ENCODE measurements at places on chromosomes 2 and 18. TPM values are rescaled to one million over a fixed set of nuclear protein-coding genes. Genes with fewer than 3 reads are reported as not detected.
A peak's percentile ranks its signal among the peaks of the same experiment; 100 is the strongest.

DNA sequence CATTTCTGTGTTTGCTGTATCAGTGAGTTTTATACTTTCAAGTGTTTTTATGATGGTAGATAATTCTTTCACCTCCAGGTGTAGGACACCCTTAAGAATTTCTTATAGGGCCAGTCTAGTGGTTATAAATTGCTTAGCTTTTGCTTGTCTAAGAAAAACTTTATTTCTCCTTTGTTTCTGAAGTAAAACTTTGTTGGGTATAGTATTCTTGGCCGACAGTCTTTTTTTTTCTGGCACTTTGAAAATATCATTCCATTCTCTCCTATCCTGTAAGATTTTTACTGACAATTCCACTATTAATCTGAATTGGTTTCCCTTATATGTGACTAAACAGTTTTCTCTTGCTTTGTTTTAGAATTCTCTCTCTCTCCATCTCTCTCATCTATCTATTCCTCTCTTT, 118.7 kb upstream of the LRRTM4 start:
- DNase-seq, result no peak

GRCh38 chr2:123915380-123915779, 109.7 kb upstream of the CNTNAP5 start:
- DNase-seq, result no peak

DNA sequence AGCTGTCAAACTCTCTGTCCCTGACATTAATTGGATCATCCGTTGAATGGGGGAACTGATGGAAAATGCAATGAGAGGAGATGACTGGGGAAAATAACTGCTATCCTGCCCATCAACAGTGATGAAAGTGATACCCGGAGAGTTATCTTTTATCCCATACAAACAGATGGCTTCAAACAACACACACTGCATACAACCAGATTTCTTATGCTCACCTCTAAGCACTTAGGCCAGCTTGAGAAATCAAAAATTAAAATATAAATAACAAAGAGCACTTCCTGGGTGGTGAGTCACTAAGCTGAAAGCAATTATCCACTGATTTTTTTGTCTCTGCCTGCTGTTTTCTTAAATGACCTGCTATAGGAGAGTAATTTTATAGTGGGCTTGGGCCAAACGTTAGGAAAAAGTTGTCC, 237.6 kb upstream of the RGPD4 start:
- DNase-seq, result no peak

DNA sequence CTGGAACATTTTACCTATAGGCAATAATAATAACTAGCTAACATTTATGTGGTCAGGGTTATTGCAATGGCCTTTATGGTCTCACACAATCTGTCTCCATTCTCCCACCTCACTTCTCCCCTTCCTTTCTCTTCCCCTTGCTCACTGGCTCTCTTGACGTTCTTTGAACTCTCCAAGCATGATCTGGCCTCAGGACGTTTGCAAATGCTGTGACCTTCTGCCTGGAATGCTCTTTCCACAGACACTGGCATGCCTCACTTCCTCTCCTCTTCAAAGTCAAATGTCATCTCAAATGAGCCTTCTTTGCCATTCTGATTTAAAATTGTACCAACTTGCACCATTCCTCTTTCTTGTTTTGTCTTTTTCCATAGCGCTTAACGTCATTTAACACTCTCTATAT, 25.3 kb upstream of the GCG start:
- no peak for DNase-seq

DNA sequence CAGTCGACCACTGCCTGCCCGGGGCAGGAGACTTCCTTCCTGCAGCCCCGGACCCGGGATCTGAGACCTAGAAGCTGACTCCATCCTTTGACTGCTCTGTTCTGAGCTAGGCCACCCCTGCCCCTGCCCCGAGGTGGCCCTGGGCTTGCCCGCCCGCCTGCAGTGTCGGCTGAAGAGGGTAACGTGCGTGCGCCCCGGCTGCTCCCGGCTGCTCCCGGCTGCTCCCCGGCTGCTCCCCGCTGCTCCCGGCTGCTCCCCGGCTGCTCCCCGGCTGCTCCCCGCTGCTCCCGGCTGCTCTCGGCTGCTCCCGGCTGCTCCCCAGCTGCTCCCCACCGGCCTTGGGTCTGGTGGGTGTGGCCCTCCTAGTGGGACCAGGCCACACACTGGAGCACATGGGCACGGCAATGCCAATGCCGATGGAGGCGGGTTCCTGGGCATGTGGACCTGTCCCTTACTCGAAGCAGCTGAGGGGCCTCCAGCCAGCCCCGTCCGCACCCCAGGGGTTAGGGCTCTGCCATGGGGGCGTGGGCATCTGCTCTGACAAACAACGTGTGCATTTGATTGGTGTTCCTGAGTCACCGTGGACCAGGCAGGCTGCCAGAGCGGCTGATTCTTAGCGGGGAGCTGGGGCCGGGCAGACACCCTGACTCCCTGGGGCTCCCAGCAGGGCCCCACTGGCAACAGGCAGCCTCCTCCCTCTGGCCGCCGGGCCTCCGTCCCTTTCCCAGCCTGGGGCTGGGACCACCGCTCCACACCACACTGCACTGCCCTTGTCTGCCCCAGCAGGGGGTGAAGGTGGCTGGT, 2.0 kb upstream of the GAL3ST2 start:
- peak; percentile 35 for DNase-seq

DNA sequence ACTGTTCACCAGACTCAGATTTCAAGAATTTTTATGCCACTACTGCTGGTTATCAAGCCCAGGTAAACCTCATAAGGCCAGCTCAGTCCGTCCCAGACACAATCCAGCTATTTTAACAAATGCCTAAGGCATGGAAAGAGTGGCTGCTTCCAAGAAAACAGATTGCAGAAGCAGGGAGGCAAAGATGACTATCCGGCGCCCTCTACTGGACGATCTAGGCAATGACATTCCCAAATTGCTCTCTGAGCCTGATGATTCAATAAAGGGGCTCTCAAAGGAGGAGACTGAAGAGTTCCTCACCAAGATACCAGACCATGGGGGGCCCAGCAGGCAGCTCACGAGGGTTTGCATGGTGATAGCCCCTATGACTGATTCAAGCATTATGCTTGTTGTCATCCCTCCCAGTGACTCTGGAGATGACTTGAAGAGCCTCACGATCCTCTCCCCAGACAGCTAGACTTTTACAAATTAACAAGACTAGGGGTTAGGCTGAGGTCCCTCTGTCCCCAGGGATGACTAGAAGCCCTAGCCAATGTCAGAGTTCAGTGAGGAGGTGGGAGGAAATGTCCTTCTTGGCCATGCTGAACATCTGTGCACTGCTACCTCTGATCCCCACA, 25.0 kb downstream of the SERPINB8 start:
- peak; percentile 49 for DNase-seq

GRCh38 chr2:154455866-154456265, 242.6 kb upstream of the KCNJ3 start:
- DNase-seq, result no peak

DNA sequence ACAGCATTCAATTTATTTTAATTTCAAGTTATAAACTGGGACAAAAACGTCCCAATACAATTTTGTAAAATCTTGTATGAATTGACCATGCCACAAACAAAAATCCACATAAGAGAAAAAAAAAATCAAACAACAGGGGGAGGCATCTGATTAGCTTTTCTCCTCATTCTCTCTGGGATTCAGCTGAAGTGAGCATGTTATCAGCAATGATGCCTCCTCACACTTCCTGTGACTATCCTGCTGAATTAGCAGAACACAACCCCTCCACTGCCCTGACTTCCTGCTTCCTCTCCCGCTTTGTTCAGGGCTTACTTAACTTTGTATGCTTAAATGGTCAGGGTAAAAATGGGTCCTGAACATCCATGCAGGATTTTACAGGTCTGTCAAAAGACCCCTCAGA, 132.2 kb upstream of the ITGB6 start:
- DNase-seq, result peak; percentile 30

- DNase-seq, result no peak
Measured at GRCh38 chr2:10613263-10613662, 76.5 kb downstream of the NOL10 start.

DNA sequence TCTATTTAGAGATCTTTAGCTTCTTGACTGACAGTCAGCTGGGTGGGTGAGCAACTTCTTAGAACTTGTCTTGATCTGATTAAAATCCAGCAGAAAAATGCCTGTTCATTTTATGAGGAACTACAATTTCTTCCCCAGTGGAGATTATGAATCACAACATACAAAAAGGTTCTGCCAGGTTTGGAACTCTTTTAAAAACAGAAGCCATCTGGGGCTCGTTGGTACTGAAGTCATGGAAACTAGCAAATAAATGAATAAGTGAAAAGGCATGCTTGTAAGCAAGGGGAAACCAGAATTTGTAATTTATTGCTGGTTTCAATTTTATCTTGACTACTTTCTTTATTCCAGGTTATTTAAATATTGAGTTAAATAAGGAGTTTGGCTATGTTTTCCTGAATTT, 767.4 kb downstream of the MBD2 start:
- no peak for DNase-seq

DNA sequence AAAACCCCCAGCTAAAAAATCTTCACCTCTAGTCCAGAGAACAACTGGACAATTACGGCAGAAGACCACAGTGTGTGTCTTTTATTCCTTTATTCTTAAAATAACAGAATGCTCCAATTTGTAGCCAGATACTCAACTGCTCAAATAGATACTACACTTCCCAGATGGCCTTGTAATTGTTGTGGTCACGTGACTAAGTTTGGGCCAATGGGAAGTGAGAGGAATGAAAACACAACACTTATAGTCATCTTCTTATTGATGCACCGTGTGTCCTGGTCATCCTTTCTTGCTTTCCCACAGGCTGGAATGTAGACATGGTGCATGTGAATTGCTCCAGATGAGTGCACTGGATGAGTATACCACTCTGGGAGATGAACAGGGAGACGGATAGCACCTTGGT, 145.1 kb downstream of the CDC42EP3 start:
- DNase-seq, result no peak

GRCh38 chr2:101173707-101174295, 22.6 kb upstream of the TBC1D8 start:
- no peak for DNase-seq

DNA sequence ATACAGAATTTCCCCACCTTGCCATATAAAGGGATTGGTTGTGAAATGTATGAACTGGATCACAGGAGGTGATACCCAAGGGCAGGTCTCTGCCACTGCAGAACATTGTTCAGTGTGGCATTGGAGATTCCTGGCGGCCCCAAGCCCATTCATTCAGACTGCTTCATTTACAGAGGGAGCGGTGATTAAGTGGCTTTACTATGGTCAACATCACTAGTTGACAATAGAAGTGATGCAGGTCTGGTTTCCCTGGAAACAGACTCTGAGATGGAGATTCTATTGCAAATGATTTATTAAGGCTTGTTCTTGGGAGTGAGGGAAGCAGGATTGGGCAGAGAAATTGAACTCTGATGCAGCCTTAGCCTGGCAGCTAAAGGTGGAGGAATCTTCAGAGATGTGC, 62.4 kb downstream of the ZDBF2 start:
- no peak for DNase-seq

- DNase-seq, result no peak
Measured at GRCh38 chr2:26454561-26455001, 23.3 kb downstream of the OTOF start.

- DNase-seq, result no peak
Measured at GRCh38 chr2:224513991-224514390, 71.2 kb downstream of the CUL3 start.

- DNase-seq, result no peak
Measured at GRCh38 chr2:78065366-78065765, 543.2 kb upstream of the LRRTM4 start.

- no peak for DNase-seq
Measured at GRCh38 chr2:130762031-130762909, 6.9 kb downstream of the AMER3 start.

GRCh38 chr2:21251216-21251980, 127.6 kb downstream of the TDRD15 start:
- DNase-seq, result no peak

DNA sequence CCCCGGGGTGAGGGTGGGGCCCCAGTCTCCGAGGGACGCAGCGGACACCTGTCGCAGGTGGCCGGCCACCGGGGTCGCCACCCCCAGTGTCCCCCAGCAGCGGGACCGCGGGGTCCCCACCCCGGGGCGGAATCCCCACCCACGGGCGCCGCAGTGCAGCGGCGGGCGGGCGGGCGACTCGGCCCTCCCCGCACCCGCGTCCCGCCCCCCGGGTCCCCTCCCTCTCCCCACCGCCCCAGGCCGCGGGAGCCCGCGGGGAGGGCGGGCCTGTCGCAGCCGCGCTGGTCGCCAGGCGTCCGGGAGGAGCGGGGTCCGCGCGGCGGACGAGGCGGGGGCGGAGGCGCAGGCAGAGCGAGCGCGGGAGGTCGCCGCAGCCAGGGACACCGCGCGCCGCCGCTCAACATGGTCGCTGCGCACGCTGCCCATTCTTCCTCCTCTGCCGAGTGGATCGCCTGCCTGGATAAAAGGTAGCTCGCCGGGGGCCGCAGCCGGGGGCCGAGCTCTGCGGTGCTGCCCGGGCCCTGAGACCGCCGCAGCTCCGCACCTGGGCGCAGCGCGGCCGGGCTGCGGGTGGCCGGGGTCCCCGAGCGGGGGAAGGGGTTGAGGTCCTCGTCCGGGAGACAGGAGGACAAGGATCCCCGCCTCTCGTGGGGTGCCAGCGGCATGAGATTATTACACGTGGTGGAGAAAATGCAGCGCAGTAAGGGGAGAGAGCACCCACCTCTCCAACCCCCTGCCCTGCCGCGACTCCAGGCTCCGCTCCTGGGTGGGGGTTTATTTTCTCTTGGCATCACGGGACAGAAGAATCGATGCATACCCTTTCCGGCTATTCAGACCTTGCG, at the start of gene RAPGEF4:
RAPGEF4 (plus strand) TSS at position 264 of the 842 bp plus-strand sequence; CDS start at position 403, 139 bp downstream.
- DNase-seq, result peak; percentile 31

- DNase-seq, result no peak
Measured at GRCh38 chr2:163771596-163771995, 35.8 kb upstream of the FIGN start.

DNA sequence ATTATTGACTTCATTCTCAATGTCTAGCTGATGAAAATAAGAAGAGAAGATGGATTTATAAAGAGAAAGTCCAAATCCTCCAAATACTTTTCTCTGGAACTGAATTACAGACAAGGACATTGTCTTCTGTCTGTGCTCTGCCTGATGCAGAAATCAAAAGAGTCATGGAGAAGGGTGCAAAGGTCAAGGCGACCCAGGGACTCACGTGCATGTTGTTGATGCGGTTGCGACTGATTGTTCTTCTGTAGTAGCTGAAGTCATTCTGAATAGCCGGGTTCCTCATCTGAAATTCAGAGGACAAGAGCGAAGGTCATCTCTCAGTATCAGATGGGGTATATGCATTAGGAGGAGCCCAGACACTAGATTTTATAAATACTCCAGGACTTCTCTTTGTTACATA, 104.4 kb downstream of the CYRIA start:
- no peak for DNase-seq

- DNase-seq, result no peak
Measured at GRCh38 chr18:52451256-52451655, 111.3 kb downstream of the DCC start.

CLK1 gene
- 247 TPM for total RNA-seq

SERPINB11 gene
- not detected for total RNA-seq
